ENCODE measurements at places on chromosomes 3 and 15. TPM values are rescaled to one million over a fixed set of nuclear protein-coding genes. Genes with fewer than 3 reads are reported as not detected.

DNA sequence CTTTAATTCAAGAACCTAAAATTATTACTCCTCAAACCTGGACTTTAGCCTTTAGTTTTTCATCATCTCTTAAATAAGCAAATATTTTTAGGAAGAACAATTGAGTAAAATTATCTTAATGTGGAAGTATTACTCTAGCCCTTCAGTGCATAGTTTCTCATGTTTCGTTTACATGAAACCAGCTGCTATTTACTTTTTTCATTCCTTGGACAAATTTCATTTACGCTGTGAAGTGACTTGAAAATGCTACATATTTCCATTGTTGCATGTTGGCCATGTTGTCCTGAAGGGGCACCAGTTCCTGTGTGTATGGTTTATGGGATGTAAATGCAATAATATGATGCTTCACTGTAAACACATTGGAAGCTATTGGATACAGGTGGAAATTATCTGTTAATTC lies 49.9 kb downstream of the SLC25A26 start:
- H3K4me1 ChIP-seq, result peaks cover 7% of the 10 kb centered on the region
- no peak for DNase-seq
- H3K36me3 ChIP-seq, result no peaks in the 10 kb centered on the region
- no peaks in the 10 kb centered on the region for H3K27me3 ChIP-seq
- H3K4me3 ChIP-seq, result no peak overlapping the region
- no peak overlapping the region for H3K27ac ChIP-seq

- H3K27me3 ChIP-seq, result no peaks in the 10 kb centered on the region
- no peak overlapping the region for H3K4me3 ChIP-seq
- H3K27ac ChIP-seq, result no peak overlapping the region
Observed at GRCh38 chr3:143707848-143708247, 140.4 kb downstream of the SLC9A9 start.

DNA sequence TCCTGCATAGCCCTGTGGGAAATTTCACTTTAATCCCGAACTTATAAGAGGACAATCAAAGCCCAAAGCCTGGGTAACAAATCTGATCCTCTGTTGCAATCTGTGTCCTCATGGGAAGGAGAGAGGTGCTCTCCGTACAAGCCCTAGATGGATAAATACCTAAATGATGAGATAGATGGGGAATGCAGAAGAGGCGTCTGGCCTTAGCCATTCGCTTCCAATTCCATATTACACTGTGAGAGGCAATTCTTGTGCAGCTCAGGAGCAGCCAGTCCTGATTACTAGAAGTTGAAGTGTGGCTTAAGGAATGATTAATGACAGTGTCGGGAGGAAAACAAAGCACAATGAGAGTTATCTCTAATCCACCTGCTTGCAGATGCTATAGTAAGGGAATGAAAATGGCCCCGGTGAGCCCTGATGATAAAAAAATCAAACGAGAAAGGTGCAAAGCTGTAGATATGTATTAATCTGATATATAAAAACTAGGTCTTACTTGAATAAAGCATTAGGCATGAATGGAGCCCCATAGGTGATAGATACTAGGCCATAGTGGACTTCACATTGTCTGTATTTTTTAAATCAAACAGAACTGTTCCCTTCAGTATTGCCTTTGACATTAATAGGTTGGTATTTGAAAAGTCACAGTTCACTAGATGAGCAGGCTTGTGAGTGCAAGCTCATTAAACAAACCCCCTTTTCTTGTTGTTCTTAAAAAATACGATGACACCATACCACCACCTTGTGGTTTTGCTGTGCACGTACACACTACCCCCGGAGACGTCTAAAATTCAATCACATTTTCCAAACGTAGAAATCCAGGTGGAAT lies 54.2 kb upstream of the TMCO5A start:
- peak overlapping the region; percentile 49 for H3K27ac ChIP-seq
- peak; percentile 66 for DNase-seq
- no peaks in the 10 kb centered on the region for H3K27me3 ChIP-seq
- peaks cover 14% of the 10 kb centered on the region for H3K4me1 ChIP-seq

DNA sequence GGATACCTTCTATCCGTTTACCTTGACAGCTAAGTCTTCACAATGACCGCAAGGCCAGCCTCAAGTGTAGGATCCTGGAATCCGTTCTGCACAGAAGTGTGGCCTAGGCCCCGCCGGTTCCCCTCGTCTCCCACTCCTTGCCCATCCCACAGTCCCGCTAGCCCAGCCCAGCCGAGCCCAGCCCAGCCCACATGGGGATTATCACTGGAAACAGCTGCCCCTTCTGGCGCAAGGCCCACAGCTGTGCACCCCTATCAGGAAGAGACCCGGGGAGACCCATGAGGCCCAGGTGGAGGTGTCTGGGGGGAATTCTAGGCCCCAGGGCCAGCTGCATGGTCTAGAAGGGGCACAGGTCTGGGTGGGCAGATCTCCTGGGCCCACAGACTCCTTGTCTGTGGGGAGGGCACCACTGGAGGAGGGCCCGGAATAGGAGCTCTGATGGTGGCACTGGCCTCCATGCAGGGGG lies 27.9 kb upstream of the KLF13 start:
- H3K36me3 ChIP-seq, result no peaks in the 10 kb centered on the region
- no peak overlapping the region for H3K4me3 ChIP-seq
- H3K4me1 ChIP-seq, result peaks cover 3% of the 10 kb centered on the region
- no peaks in the 10 kb centered on the region for H3K27me3 ChIP-seq

DNA sequence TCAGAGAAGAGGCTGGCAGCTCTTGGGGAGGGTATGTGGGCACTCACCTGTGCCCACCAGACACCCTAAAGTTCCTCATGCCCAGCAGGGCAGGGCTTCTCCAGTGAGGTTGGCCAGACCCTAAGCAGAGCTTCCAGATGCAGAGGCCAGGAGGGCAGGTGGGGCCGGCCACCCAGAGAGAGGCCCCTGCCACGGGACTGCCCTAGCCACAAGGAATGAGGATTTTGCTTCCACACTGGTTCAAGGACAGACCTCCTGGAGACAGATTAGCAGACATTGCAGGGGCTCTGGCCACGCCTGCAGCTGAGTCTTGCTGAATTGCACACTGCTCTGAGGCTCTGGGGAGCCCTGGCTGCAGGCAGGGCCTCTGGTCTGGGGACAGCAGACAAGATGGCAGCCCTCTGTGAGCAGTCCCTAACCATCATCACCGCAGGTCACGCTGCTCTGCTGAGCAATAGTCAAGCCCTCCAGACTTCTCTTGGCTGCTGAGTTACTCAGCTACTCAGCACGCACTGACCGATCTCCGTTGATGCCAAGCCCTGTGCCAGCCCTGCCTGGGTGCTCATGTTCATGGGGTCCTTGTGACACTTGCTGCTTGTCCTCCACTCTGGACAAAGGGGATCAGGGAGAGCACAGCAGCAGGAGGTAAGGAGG lies 117.4 kb upstream of the ABHD17C start:
- H3K4me3 ChIP-seq, result no peak overlapping the region
- H3K27me3 ChIP-seq, result no peaks in the 10 kb centered on the region
- H3K27ac ChIP-seq, result no peak overlapping the region
- H3K36me3 ChIP-seq, result no peaks in the 10 kb centered on the region

- no peak for DNase-seq
- H3K36me3 ChIP-seq, result no peaks in the 10 kb centered on the region
- H3K27ac ChIP-seq, result no peak overlapping the region
- no peaks in the 10 kb centered on the region for H3K4me1 ChIP-seq
- no peak overlapping the region for H3K4me3 ChIP-seq
Observed at GRCh38 chr3:9139366-9139765, 110.1 kb downstream of the SRGAP3 start.

DNA sequence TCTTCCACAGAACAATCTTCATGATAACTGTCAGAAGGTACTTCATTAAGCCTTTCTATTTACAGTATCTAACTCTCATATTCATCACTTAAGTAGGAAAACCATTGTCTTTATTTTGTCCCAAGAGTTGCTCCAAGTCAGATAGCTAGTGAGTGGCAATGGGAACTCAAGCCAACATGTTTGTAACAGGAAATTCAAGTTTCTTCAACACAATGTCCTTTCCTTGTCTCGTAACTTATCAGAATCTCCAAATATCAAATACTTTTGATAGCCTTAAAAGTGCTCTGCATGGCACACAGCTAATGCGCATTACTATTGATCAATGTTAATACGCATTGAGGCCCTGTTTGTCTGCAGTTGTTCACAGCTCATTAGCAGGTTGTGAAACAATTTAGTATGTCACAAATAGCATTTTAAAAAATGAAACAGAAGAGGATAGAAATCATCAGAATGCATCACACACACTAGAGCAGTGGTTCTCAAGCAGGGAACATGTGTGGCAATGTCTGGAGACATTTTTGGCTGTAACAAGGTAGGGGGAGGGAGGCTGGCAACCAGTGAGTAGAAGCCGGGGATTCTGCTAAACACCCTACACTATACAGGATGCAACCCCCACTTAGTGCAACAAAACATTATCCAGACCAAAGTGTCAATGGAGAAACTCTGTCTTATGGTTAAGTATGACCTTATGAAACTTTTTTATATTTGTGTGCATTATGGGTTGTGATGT lies 27.5 kb downstream of the BTLA start:
- no peaks in the 10 kb centered on the region for H3K27me3 ChIP-seq
- no peaks in the 10 kb centered on the region for H3K36me3 ChIP-seq
- H3K4me1 ChIP-seq, result no peaks in the 10 kb centered on the region
- peak; percentile 56 for DNase-seq

DNA sequence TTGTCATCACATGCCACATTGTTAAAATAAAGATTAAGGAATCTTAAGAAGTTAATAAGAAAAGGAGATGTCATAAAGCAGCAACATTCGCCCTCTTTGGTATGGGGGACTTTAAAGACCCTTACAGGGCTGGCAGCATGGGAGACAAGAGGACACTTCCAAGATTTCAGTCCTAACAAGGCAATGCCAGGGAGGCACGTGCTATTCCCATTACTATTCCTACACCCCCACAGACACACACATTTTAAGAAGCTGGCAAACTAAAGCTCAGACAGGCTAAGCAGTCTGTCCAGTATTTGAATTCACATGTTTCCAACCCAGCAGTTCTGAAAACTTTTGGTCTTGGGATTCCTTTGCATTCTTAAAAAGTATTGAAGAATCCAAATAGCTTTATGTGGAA lies 80.8 kb downstream of the WDR49 start:
- no peak for DNase-seq
- H3K4me1 ChIP-seq, result no peaks in the 10 kb centered on the region

GP9 gene
- not detected for total RNA-seq

LOXL1 gene
- total RNA-seq, result 54.5 TPM

CLSTN2 gene
- 5.0 TPM for total RNA-seq

ELP6 gene
- 53.1 TPM for total RNA-seq
